ENCODE measurements at places on chromosomes 6 and 20.

- DNase-seq: no peak
These were observed 67.1 kb downstream of the FYN start for GRCh38 chr6:111806165-111806547.

- DNase-seq: peak; percentile 61
These were observed 567 bp upstream of the SLC18B1 start for GRCh38 chr6:132798869-132799538.

GRCh38 chr6:133165235-133165634, 75.9 kb upstream of the EYA4 start:
- DNase-seq: no peak

GRCh38 chr6:85498596-85499258, 48.8 kb downstream of the NT5E start:
- DNase-seq: no peak

- peak; percentile 27 for DNase-seq
These were observed 693 bp downstream of the HLA-F start for GRCh38 chr6:29723666-29724588.

DNA sequence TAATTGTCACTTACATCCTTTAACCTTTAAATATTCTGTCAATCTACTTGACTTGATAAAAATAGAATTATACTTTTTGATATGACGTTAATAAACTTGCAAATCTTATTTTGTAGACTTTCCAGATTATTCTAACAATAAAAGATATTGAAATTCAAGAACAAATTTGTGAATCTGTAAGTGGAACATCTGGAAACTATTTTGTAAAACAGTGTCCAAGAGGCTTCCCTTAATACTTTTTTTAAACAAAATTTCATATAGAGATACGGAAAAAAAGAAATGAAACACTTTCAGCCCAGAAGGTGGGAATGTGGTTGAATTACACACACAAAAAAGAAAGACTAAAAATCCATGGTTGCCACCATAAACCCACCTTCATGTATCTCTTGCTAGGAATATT, 174.4 kb downstream of the COL19A1 start:
- DNase-seq: no peak

- DNase-seq: no peak
These were observed 22.1 kb upstream of the POM121L2 start for GRCh38 chr6:27334141-27334540.

- DNase-seq: no peak
These were observed 12.1 kb downstream of the ANKRD60 start for GRCh38 chr20:58216334-58216733.

GRCh38 chr6:70686548-70687133, 19.0 kb downstream of the SMAP1 start:
- peak; percentile 24 for DNase-seq

DNA sequence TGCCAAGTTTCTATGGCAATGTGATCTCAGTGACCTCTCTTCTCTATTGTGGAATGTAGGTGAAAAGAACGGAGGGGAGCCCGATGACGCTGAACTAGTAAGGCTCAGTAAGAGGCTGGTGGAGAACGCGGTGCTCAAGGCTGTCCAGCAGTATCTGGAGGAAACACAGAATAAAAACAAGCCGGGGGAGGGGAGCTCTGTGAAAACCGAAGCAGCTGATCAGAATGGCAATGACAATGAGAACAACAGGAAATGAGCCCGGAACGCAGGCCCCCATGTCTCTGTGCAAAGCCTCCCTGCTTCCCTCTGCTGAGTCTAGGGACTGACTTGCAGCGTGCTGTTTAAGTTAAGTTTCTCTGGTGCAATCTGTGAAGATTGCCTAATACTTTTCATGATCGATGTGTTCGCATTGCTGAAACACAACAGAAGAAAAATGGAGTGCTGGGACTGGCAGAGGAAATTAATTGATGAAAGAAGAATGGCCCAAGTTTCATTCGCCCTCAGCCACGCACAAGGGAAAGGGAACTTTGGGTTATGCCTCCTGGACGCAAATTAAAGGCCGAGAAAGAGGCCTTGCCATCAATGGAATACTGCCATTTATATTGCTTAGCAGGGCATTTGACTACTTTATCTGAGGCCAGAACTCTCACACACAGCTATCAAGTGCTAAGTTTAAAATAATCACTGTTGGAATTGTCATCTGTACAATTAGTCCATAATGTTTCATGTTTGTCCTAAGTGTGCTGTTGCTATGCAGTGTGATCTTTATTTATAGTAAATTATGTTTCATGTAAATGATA, 146.4 kb downstream of the AKAP7 start:
- DNase-seq: no peak

GRCh38 chr6:151063842-151064647, 175.7 kb upstream of the AKAP12 start:
- DNase-seq: no peak

DNA sequence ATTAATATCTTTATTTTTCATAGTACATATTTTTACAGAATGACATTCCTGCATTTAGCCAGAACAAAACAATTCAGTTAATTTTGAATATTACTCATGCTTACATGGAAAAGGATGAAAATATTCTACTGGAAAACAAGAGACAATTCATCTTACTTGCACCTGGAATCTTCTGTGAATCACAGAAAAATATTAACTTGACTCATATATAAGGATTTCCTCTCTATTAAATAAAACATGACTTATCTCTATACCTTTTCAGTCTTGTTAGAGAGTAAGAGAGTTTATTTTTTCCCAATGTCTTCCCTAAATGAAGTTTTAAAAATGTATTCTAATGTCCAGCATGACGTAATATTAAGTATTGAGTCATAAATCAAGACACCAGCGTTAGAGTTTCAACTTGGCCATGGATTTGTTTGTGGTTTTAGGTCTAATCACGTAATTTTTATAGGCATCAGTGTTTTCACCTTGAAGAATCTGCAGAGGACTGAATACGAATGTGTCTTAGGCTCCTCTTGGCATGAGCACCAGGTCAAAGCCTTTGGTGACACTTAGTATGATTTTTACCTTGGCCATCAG, 445.1 kb upstream of the JAG1 start:
- DNase-seq: no peak

DNA sequence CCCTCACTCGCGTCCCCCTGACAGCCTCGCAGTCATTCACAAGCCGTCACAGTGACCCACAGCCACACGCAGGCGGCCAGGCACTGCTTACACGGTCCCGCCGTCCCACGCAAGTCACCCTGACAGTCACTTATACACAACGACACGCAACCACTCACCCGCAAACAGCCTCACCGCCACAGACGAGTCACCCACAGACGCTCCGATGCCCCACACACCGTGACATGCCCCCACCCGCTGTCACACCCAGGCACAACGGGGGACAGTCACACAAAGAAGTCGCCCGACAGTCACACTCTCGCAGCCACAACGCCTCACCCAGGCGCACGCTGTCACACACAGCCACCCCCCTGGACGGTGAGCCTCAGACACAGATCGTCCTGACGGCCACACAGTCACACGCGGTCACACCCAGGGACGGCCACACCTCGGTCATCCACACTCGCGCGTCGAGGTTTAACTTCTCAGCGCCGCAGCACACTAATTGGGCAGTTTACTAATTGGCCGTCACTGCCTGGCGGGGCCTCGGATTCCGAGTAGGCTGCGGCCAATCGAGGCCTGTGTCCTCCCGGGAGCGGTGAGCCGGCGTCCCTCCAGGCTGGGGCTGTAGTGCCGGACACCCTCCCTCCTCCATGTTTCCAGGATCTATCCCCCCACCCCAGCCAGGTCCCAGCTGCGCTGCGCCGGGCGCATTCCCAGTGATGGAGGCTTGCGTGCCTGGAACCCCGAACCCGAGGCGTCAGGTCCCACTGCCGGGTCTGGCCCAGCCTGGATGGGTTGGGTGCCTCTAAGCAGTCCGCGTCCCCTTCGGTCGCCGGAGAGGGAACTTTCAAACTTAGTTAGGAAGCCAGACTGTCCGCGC, 790 bp downstream of the TOX2 start:
- peak; percentile 77 for DNase-seq

DNA sequence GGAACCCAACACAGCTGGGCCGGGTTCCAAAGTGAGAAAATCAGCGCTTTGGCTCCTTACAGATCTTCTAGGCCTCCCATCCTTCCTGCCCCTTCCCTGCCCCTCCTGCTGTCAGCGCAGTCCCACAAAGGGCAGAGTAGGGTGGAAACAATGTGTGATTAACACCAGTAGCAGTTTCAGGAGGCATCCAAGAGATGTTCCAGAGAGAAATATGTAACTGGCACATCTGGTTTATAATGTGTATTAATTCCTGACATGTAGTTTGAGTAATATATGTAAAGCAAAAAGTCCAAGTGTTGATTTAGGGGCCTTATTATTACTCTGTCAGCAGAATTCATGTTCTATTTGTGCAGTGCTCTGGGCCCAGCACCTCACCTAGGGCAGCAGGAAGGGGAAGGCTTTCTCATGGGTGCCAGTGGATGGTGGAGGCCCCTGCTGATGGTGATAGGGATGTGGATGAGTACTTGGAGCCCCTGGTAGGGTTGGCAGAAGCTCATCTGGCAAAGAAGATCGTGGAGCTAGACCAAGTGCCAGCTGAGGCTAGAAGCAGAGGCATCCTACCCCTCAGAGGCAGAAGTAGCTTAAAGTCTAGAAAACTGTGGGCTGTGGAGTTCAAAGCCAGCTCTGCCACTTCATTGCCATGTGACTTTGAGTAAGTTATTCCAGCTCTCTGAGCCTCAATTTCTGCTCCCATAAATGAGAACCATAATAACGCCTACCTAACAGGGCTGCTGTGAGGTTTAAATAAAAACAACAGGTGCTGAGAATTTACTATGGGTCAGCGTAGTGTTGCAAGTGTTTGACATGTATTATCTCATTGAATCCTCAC, 22.4 kb upstream of the RALY start:
- DNase-seq: no peak

DNA sequence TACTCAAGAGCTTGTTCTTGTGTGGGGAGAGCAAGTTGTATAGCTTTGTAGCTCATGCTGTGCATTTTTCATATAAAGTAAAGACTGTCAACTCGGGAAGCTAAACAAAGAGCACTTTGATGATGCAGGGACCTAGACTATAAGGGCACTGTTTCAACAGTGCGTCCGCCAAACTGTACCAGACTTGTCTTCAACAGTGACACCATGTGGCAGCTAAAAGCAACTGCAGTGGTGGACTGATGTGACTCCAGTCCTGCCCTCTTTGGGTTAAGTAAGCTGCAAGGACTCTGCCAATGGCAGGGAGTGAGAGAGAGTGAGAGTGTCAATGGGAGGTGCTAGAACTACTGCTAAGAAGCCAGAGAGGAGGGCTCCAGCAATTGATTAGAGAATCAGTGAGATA, 48.1 kb upstream of the MC3R start:
- DNase-seq: no peak

DNA sequence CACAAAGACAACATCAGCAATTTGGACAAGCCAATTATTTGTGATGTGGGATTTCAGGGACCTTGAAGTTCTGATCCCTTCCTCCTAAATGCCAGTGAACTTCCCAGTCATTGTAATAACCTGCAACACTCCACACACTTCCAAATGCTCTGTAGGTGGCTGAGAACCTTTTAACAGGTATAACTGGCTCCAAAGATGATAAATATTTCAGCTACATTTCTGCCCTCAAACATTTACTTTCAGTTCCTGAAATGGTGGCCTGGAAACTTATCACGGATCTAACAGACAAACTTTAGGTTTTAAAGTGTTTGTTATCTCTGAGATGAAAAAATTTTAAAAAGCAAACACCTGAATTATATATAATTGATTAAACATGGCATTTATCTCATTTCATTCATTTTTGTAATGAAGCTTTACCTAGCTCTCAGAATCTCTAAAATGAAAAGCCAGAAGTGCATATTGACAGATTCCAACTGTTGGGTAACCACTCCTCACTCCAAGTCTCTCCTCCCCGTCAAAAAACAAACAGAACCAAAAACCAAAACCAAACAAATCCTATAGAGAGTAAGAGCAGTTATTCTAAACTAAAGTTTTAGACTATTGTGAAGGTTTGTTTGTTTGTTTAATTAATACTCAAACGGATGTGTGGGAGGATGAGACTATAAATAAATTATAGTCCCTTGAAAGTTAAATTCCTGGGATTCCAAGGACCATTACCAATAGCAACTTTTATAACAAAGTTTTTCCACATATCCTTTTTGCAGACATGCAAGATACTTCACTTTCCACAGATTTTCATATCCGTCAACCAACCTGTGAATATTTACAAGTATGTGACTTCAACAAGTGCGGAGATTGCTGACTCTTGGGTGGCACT, 12.4 kb upstream of the KIAA0408 start:
- no peak for DNase-seq

DNA sequence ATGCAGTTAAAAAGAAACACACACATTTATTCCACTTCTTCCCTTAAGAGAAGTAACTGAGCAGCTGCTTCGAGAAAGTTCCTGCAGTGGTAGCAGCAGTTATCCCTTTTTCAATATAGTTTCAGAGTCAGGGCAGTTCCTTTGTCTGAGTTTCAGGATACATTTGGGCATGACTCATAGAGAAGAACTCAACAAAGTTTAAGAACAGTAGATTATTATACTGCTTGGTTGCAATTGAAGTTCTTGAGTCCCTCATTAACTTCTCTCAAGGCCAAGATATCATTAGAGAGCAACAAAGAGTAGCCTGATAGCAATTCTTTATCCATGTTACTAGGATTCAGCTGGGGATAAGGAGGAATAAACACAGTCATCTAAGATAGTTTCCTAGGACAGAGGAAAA, 54.4 kb downstream of the TPD52L1 start:
- no peak for DNase-seq

DNA sequence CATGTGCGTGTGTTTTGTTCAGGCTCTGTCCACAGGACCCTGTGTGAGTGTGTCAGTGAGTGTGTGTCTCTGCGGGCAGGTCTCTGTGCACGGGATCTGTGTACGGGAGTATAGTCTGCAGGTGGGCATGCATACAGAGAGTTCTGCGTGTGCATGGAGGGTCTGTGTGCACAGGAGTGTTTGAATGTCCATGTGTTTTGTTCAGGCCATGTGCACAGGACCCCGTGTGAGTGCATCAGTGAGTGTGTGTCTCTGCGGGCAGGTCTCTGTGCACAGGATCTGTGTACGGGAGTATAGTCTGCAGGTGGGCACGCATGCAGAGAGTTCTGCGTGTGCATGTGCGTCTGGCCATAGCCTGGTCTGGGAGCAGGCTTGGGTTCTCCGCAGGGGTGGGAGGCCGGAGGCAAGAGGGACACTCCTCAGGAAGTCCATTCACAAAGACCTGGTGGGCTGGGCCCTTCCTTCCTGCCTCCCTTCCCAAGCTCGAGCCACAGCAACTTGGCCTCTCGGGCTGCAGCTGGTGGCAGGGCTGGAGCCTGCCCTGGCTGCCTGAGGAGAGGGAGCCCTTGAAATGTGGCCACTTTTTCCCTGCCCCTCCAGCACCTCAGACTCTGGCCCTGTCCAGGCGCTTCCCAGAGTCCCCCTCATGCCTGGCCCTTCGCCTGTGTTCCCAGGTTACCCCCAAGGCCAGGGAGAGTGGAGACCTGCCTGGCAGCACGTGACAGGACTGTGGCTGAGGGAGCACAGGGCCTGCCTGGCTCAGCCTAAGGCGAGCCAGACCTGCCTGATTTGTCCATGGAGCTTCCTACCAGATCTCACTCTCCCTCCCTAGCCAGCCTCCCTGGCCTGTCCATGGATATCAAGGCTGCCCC, 6.8 kb downstream of the HSPA12B start:
- no peak for DNase-seq
